Foreskin keratinocyte (primary cell): ENCODE measurements at places on chromosomes 16 and 17. TPM values are rescaled to one million over a fixed set of nuclear protein-coding genes. Genes with fewer than 3 reads are reported as not detected.
A peak's percentile ranks its signal among the peaks of the same experiment; 100 is the strongest.

NXN gene
- 74.7 and 94.8 TPM in 2 replicates for total RNA-seq

GRCh38 chr16:1054660-1055556 lies 17.6 kb upstream of the SSTR5 start:
- no peak for DNase-seq

CDH5 gene
- 0.04 TPM in 1 of 2 replicates, not detected in the other for total RNA-seq

KRTAP4-4 gene
- total RNA-seq, result not detected in 2 replicates

KCNG4 gene
- total RNA-seq, result not detected in 2 replicates

GRCh38 chr17:69430488-69430887 lies 16.0 kb downstream of the MAP2K6 start:
- peak; percentile 95 for DNase-seq

DNA sequence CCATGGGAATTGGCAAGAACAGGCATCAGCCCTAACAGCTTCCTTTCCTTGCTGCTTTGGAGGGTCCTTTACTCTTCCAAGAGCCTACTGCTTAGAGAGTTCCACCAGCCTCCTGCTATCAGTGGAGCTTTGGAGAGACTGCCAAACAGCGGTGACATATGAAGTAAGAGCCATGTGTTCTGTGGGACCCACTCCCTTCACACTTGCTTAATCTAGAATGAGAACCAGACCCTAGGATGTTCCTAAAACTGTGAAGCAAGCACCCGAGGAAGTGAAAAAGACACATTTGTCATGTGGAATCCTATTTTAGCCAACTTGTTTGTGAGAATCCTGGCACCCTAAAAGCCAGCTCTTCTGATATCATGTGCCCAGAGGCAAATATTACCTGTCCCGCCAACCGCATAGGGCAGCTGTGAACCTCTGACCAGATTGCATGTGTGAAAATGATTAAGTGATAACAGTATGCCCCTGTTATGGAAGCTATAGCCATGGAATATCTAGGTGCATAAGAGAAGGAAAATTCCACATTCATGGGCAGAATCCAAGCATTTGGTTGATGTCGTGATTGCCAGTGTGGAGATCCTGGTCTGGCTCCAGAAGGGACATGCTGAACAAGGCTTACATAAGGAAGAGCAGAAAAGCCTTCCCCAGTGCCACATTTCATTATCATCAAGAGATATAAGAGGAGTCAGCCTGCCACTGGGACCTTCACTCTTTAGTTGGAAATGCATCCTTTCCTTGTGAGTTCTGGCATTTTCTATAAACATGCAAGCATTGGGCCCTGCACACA lies 18.7 kb downstream of the RCVRN start:
- no peak for DNase-seq

ZNF771 gene
- 3.0 TPM in 2 replicates for total RNA-seq

DNA sequence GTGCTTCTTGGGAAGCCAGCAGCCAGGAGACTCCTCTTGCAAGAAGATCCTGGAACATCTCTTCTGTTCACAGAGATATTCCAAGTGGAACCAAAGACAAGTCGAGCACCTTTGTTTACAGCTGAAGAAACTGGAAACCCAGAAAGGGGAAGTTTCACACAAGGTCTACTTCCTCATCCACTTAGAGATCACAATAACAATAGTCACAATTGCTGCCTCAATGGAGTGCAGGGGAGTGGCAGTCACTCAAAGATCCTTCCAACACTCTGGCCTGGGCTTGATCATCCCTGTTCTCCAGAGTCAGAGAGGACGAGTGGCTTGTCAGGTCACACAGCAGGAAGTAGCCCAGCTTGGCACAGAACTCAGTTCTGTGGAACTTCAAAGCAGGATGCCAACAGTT lies 46.9 kb upstream of the SIAH1 start:
- DNase-seq, result no peak

DNA sequence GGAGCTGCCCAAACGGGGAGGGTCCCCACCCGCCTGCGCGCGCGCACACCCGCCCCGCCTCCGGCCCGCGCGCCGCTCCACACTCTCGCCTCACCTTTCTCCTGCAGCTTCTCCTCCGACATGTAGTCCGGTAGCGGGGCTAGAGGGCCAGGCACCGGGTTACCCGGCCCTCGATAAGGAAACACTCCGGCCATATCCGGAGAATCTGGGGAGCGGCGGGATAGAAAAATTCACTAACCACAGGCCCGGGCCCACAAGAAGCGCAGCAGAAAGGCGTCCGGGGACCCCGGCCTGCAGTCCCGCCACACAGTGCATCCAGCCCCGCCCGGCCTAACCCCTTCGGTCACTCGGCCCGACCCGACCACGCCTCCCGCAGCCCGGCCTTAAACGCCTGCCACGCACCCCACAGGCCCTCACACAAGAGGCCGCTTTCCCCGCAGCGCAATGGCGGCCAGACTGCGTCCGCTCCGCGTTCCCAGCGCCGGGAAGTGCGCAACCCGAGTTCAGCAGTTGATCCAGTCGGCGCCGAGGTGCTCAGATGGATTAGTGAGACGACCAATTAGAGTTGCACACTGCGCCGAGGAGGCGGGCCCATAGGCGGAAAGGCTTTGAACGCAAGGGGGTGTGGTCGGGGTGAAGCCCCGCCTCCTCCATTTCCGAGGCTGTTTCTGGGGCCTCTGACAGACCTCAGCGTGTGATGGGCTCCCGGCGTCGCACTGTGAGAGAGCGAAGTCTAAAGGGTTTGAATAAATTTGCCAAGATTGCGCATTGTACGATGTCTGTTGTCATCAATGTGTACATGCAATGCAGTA lies at the start of gene PRPF8:
Gene PRPF8, minus strand, starts transcription at position 490 of the 812 bp plus-strand sequence. Its CDS starts 296 bp downstream, at position 194.
- peak; percentile 85 for DNase-seq

STAC2 gene
- total RNA-seq, result not detected in 2 replicates

STX1B gene
- total RNA-seq, result 0.39 and 0.61 TPM in 2 replicates

GRCh38 chr17:6683730-6684459 lies 29.3 kb downstream of the SLC13A5 start:
- DNase-seq, result no peak
